Stimulated activated CD4-positive, alpha-beta T cell treated with anti-CD3 and anti-CD28 coated beads, Interleukin-1b, Interleukin-23, amount 100 ng/mL, for 48 hours (primary cell): ENCODE measurements at places on chromosomes 5 and 9.

GRCh38 chr9:88663771-88664419 lies 128.9 kb downstream of the NXNL2 start:
- DNase-seq = no peak

GRCh38 chr5:2666081-2666480 lies 85.4 kb downstream of the IRX2 start:
- no peak for DNase-seq

DNA sequence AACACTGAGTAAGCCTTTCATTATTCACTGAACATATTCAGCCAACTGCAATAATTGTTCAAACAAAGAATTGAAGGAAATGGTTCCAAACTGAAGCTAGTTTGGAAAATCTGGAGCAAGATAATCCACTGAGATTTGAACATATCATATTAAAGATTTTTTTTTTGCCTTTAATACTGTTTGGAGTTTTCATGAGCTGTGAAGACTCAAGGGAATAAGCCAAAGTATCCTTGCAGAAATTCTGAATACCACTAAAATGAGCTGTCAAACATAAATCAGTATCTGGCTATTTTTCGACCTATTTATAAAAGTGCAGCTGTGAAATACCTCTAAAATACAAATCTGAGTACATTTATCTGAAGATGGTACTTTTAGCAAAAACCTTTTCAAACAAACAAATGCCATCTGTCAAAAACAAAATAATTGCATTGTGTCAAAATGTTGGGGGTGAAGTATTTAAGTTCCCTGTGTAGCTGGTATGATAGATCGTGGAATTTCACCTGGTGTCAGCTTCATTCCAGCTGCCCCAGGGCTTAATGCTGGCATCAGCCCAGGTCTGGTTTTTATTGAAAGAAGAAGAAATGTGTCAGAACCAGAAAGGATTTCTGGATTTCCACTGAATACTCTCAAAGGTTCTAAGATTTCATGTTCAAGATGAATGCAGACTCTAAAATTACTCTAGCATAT lies 149.0 kb upstream of the GRAMD2B start:
- no peak for DNase-seq

DNA sequence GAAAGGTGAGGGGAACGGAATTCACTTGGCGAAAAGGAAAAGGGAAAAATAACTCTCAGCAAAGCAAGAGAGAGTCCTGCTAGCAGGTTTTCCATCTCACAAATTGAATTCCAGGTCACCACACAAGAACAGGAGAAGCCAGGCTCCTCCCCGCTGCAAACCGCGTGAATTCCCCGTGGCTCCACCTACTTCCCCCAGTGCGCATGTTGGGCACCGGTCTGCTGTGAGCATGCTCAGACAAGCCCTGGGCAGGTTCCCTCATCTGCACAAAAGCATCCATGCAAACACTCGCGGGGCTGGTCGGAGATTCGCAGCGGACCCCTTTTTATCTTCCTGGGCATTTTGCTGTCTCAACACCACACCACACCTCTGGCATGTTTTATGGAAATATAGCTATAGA lies 58.5 kb upstream of the S1PR3 start:
- DNase-seq = no peak

DNA sequence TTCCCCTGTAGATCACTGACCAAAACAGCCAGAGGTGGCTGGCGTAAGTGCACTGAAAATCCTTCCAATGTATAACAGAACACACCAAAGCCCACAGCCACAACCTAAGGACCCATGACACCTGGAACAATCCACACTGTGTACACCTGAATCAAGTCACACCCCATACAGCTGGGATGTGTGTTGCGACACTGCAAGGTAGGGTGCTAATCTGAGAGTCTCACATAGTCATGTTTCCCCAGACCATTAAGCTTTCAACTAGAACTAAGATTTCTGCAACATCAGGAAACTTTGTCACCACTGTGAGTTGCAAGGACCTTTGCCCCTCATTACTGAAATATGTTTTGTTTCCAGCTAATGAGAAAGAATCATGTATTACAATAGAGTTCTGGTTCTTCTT lies 59.4 kb downstream of the MED27 start:
- DNase-seq = no peak

GRCh38 chr5:17839848-17840247 lies 205.6 kb downstream of the TAF11L14 start:
- DNase-seq = no peak

- no peak for DNase-seq
Measured at GRCh38 chr5:158511454-158511853, 588.3 kb downstream of the EBF1 start.

- DNase-seq = no peak
Measured at GRCh38 chr5:81590498-81591384, 160.2 kb downstream of the SSBP2 start.
